OCI-M1 (cell line): ENCODE measurements at places on chromosomes 12 and 14.

GRCh38 chr12:124386661-124387527 is 92.0 kb downstream of the RFLNA start:
- no peak for DNase-seq

GRCh38 chr12:53252349-53252916 is 15.7 kb upstream of the ESPL1 start:
- peak; percentile 48 for DNase-seq

DNA sequence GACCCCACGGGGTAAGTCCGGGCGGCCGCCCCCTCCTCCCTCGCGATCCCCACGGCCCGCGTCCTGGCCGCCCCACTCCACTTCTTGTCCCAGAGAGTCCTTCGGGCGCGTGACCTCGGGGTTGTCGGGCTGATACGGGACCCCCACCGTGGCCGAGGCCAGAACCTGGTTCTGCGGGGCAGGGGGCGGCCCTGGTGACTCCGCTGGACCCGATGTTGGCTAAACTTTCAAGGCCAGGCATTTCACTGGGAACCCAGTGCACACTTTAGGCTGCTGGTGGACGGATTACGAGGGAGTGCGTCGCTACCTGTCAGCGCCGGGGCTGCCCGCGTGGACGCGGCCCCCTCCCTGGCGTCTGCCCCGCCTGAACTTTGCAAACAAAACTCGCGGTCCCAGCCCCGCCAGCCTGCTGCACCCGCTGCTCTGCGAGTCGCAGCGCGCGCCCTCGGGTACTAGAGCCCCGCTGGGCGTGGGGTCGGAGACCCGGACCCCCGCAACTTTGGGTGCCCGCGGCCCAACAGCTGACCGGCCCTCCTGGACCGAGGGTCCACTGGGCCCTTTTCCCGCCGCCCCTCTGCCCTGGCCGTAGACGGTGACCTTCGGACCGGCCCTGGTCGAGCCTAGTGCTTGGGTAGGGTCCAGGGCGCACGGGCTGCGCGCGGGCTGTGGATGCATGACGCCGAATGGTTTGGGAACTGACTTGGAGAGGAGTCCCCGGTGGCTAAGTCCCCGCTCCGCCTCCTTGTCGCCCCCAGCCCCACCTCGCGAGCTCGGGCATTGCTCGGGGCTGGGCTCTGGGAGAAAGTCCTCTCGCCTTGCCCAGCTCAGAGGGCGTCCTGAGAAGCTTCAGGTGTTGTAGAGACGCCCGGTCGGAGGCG is 624 bp downstream of the RIN3 start:
- peak; percentile 30 for DNase-seq

GRCh38 chr14:103719751-103720150 is 4.1 kb downstream of the ZFYVE21 start:
- no peak for DNase-seq

GRCh38 chr14:102768223-102769048 is 8.8 kb upstream of the TRAF3 start:
- DNase-seq, result peak; percentile 48

GRCh38 chr12:2614341-2614740 is 180.4 kb upstream of the FKBP4 start:
- no peak for DNase-seq

GRCh38 chr12:124496584-124496983 is 70.8 kb downstream of the NCOR2 start:
- peak; percentile 14 for DNase-seq

DNA sequence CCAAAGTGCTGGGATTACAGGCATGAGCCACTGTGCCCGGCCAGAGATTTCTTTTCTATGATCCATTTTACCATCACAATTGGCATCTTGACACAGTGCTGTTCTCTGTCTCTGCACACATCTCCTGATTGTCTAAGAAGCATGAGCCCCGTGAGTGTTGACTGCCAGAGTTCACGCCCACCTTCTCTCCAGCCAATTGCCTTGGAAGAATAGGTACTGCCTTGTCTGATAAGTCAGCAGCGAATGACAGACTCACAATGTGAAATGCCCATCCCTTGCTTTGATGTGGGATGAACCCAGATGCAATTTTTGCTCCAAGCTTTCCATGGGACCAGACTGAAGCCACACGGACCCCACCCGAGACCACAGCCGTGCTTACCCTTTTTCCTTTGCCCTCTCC is 19.3 kb downstream of the EIF5 start:
- DNase-seq, result no peak

- DNase-seq, result no peak
These were observed 1434.3 kb upstream of the FLRT2 start for GRCh38 chr14:84095681-84096080.

DNA sequence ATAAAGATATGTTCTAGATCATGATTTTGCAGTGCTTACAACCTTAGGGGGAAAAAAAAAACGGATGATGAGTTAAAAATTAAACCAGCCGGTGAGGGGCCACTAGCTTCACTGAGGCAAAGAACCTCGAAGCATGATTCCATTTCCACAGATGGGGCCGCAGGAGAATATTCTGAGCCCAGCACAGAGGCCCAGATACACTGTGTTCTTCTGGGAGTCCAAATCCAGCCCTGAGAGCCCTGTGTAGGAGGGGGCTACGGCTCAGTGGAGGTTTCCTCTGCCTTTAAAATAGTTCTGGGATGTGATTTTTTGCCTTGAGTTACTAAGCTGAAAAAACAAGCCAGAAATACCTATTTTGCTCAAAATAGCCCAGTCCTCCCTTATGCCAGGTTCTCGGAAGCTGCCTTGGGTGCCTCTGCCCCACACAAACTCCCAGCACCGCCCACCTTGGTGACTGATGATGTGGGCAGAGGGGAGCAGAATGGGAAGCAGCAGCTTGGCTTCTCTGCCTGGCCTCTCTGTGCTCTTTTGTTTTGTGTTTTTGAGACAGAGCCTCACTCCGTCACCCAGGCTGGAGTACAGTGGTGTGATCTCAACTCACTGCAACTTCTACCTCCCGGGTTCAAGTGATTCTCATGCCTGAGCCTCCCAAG is 105.4 kb upstream of the BCL2L14 start:
- no peak for DNase-seq

GRCh38 chr12:95908573-95908972 is 33.8 kb downstream of the CCDC38 start:
- no peak for DNase-seq

DNA sequence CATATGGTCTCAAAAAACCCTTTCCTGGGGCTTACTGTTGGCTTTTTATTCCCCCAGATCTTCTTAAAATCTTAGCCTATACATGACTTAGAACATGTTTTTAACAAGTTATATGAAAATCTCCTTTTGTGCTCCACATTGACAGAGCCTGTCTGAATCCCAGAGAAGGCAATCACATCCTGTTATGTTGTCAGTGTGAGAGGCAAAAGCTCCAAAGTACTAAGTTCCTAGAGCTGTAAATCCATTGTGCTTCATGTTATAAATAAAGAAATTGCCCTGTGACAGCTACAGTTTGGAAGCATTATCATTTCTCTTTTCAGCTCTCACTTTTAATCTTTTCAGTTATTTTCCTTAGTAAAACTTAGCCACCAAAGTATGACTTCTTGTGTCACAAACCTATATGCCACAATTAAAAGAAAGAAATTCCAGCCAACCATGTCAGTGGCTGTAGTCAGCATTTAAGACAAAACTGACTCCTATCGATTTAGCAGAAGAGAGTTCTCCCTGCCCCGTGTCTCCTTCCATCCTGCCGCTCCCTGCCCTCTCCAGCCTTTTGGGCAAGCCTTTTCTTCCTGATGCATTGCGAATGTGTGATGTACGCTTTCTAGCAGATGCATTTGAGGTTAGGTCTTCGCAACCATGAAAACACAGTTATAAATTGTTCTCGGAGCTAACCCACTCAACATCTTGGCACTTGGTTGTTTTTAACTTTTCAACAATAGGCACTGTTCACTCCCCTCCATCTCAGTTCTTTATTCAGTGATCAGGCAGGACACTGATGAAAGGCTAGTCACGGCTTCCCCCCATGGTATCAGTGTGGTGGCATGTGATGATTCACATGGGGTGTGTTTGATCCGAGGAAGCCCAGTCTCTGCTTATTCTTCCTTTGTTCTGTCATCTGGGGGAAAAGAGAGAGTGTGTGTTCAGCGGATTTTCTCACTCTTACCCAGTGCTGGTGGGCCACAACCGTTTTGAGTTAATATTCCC is 143.5 kb downstream of the SSPN start:
- DNase-seq, result no peak

GRCh38 chr12:106135075-106135474 is 3.7 kb downstream of the NUAK1 start:
- no peak for DNase-seq

GRCh38 chr12:13044002-13044905 is at the start of gene FAM234B:
Gene FAM234B (plus strand): TSS chr12:13044381. CDS start chr12:13044404, 23 bp downstream.
- DNase-seq, result peak; percentile 76

GRCh38 chr12:81146228-81147225 is 68.6 kb downstream of the ACSS3 start:
- no peak for DNase-seq

DNA sequence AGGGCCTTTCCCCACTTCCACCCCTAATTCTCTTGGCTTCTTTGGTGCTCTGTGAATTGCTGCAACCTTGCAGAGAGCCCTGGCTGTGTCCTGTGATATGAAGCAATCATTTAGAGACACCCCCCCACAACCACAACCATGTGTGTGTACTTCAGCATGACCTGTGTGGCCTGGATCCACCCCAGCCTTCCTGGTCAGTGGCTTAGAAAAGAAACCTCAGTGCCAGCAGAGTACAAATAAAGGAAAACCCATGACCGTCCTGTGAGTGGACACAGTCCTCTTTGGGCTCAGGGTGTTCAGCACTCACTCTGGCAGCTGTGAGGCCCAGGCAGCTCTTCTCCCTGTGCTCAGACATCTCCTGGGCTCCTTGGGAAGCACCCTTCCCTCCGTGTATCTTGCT is 206.6 kb upstream of the DIO3 start:
- DNase-seq, result no peak

DNA sequence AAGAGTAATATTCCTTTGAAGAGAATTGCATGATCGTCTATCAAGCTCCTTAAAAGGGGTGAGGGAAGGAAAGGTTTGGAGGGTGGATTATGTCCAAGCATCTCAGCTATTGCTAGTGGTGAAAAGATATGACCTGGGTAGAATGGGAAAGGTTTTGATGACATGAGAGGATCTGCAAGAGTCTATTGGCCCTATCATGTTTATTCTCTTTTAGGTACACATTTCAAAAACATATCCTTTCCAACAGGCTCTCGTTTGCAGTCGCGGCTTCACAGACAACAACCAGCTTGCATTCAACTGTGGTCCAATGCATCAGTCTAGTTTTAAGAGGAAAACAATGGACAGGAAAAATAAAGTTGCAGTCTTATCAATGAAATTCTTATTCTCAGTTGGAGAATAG is 17.1 kb downstream of the FOXG1 start:
- no peak for DNase-seq

GRCh38 chr12:131321988-131322387 is 368.3 kb downstream of the ADGRD1 start:
- peak; percentile 77 for DNase-seq

DNA sequence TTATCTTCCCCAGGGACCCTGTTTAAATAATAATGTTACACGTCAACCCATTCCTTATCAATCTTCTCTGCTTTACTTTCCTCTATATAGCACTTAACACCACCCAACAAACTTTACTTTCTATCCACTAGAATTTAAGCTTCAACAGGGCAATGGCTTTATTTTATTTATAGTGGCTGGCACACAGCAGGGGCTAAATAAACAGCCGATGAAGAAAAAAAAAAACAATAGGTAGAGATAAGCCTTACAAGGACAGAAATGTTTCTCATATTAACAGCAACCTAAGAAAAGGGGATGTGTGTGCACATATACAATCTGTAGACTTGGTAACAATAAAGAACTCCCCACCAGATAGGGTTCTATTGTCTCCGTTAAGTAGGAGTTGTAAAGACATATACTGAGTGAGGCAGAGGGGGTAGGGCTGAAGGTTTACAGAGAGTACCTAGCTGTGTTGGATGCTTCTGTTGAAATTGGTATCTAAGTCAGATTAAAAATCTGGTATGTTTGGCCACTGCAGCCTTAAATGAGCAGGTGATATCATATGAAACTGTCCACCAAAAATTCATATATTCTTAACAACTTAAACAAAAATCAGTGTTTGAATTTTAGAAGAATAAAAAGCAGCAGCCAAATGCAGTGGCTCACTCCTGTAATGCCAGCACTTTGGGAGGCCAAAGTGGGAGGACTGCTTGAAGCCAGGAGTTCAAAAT is 24.7 kb upstream of the AP4S1 start:
- DNase-seq, result no peak
